ENCODE measurements at places on chromosomes 16 and 17.

GRCh38 chr17:38322156-38322779, 21.5 kb downstream of the GPR179 start:
- peak; percentile 27 for DNase-seq

- no peak for DNase-seq
These were observed 631 bp downstream of the NXPH3 start for GRCh38 chr17:49576088-49576916.

DNA sequence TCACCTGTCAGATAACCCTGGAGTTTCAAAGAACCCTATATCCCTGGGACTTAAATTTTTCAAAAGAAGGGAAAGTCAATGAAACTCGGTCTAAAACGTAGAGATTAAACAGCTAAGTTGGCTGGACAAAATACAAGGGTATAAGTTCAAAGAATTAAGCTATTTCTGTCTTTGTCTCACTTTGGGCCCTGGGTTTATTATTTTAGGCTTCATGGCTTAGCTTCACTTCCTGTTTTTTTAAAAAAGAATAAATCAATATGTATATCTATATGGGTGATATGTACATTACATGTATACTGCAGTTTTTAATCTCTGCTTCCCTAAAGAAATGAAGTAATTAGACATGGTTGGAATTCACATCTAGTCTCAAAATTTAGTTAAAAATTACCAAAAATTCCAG, 132.3 kb downstream of the TRIM37 start:
- DNase-seq: no peak

DNA sequence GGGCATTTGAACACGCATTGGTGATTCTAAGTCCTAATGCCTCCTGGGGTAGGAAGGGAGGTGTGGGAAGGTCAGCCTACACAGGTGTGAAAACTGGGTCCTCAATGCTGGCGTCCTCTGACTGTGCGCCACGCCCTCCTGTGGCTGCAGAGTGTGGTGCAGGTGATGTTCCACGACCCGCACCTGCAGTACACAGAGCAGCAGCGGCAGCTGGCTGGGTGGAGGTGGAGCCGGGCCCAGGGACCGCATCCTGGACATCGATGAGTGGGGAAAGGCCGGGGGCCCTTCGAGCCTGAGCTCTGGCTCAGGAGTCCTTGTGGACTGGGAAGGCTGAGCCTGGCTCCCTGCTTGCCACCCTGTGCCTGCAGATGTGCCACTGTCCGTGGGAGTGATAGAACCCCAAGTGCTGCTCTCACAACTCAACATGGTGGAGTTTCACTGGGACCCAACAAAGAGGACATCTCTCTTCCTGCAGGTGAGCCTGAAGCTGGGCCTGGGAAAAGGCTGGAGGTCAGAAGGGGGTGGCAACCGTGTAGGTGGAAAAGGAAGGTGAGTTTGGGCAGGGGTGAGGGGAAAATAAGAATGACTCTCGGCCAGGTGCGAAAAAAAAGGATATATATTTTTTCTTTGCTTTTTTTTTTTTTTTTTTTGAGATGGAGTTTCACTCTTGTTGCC, 14.0 kb upstream of the STAC2 start:
- DNase-seq: peak; percentile 50

DNA sequence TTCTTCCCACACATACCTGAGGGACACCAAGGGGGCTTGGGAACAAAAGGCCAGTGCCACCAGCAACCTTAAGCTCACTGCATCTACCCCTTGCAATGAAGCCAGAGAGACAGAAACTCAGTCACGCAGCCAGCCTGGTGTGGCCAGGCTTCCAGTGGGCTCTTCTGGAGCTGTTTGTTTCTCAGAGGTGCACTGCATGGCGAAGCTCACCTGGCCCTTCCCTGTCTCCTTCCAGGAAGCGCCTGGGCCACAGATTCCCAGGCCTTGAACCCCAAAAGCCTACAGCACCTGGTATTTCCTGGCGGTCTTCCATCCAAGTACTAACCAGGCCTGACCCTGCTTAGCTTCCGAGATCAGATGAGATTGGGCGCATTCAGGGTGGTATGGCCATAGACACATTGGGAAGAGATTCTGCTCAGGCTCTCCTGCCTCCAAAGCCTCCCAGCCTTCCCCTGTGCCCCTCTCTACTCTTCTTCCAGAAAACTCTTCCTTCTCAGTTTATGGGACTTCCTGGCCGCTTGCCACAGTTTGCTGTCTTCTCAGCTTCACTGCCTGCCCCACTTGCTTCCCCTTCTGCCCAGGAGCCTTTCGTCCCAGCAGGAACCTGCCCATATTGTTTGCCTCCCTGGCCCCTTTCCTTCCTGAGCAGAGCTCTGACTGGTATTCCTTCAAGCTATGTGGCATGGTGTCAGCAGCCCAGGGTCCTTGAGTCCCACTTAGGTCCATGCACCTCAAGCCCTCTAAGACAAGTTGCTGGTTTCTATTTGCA, 1.6 kb downstream of the CISD3 start:
- DNase-seq: no peak

- no peak for DNase-seq
These were observed 31.3 kb downstream of the ZCCHC14 start for GRCh38 chr16:87461466-87461991.

GRCh38 chr17:18259621-18260331, 686 bp upstream of the MIEF2 start:
- no peak for DNase-seq

GRCh38 chr17:9666461-9667050, 21.2 kb downstream of the USP43 start:
- no peak for DNase-seq

DNA sequence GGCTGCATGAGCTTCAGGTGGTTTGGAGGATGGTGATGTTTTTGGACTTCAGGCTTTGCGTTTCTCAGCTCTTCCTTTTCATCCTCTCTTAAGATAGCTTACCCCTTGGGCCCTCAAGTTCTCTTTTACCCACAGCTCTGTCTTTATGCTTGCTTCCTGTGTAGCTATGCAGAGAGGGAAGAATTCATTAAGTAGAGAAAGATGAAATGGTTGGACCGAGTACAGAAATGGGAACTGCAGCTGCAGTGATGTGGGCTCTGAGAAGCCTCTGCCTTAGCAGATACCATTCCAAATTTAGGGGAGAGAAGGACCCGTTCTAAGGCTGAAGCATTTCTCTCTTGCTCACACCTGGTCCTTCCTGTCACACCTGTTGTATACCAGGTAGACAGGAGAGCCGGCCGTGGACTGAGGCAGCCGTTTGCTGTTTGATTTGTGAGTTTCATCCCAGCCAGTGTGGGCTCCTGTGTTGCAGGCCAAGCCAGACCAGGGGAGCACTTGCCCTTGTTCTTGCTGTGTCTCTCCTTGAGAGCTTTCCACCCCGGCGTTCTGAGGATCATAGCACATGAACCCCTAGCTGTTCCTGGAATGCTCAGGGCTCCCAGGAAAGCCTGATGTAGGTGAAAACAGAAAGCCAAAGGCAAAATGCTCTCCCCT, 392.7 kb downstream of the CPPED1 start:
- DNase-seq: no peak
